ENCODE measurements at places on chromosomes 2 and 18.

DNA sequence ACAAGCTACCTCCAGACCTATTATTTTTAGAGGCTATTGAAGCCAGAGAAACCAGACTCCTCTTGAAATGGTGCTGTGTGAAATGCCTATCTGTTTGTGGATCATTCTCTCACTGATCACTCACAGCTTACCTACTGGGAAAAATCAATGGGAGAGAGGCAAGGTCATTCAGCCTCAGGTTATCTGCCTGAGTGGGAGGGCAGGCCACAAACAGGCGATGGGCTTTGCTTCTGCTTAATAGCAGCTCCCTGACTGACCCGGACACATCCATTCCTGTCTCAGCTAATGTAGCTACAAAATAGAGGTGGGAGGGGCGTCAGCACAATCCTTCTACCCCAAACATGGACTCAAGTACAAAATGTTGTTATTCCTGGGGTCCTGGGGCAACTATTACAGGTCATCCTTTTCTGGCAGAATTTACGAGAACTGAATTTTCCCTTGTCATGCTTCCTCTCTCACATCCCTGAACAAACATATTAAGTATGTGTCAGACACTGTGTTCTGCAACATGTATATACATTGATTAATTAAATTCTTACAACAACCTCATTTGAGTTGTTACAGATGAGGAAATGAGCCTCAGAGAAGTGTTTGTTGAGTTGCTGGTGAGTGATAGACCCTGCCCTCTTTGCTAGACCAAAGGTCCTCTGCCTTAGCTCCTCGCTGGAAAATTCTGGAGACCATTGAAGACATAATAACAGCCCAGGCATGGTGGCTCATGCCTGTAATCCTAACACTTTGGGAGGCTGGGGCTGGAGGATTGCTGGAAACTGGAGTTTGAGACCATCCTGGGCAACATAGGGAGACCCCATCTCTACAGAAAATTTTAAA, 60.5 kb downstream of the CDK15 start:
- no peak for DNase-seq

DNA sequence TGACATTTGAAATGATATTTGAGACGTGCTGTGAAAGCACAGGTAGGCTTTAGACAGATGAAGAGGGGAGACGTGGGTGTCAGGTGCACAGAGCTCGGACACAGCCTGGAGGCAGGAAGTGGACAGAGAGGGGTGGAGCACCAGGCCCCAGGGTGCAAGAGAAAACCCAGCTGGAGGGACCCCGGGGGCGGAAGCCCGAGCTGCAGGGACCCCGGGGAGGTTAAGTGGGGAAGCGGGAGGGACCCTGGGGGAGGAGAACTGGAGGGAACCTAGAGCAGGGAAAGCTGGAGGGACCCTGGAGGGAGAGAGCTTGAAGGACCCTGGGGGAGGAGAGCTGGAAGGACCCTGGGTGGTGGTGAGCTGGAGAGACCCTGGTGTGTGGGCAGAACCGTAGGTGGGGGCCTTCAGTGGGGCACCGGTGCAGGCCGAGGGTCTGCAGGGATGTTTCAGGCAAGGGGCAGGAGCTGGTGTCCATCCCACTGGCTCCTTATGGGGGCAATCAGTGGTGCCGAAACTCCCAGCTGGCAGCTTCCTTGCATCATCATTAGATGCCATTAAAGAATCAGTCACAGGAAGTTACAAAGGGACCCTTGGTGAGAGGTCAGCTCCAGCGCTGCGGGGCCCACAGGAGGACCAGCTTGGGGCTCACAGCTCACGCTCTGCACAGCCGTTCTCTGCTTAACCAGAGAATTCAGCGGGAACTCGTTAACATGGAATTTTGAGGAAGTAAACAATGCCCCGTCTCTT, 246.6 kb downstream of the EIPR1 start:
- no peak for DNase-seq

- DNase-seq: no peak
These were observed 5.4 kb upstream of the GAREM1 start for GRCh38 chr18:32476106-32476505.

GRCh38 chr2:227179988-227180685, 15.7 kb downstream of the COL4A3 start:
- no peak for DNase-seq

DNA sequence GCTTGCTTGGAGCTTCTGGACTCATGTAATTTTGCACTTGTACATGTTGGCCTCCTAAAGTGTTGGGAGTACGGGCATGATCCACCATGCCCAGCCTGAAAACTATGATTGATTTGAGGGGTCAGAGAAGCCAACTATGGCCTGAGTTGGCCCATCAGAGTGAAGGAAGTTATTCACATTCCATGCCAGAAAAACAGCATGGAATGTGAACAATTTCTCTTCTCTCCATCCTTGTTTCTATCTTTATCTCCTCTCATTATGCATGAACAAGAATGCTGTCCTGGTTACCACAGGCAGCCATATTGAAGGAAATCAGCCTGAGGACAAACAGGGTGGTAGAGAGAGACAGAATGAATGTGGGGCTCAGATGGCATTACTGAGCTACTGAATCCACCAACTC, 3.5 kb upstream of the CD226 start:
- no peak for DNase-seq

GRCh38 chr2:105072039-105072438, 34.2 kb downstream of the MRPS9 start:
- DNase-seq: no peak

DNA sequence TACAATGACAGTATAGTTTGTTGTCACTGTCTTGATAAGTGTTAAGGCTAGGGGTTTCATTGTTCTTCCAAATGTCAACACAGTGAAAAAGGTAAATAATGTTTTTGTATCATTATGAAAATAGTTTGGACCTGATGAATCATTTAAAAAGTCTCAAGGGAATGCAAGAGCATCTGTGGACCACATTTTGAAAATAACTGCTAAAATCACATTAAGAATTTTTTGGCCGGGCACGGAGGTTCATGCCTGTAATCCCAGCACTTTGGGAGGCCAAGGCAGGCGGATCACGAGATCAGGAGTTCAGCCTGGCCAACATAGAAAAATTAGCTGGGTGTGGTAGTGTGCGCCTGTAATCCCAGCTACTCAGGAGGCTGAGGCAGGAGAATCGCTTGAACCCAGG, 10.3 kb downstream of the SCN1A start:
- DNase-seq: no peak

GRCh38 chr2:192551760-192552159, 357.0 kb upstream of the TMEFF2 start:
- no peak for DNase-seq

- DNase-seq: no peak
These were observed 12.3 kb downstream of the MERTK start for GRCh38 chr2:111910609-111911277.

- DNase-seq: no peak
These were observed 51.8 kb downstream of the NTSR2 start for GRCh38 chr2:11617984-11618707.
